NCI-H1436 (cell line): ENCODE measurements at places on chromosomes 4 and X.

DNA sequence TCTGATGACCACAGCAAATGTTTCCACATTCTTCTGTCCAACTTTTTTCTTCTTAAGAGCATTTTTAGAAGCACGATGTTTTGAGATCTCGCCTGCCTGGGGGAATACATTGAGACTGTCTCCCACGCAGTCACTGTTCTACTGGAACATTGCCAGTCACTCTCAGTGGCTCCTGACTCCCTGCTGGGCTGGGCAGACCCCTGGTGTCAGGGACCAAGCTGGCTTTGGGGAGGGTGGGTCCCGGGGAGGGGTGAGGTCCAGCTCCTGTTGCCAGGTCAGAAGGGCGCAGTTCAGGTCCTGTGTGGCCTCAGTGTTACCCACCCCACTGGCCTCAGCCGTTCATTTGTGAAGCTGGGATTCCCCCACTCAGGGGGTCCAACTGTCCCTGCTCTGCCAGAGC lies 18.9 kb upstream of the ABLIM2 start:
- no peak for DNase-seq

GRCh38 chr4:123649250-123649644 lies 252.7 kb downstream of the SPRY1 start:
- no peak for DNase-seq

GRCh38 chrX:153774576-153775292 lies 6.1 kb upstream of the SRPK3 start:
- DNase-seq, result no peak

DNA sequence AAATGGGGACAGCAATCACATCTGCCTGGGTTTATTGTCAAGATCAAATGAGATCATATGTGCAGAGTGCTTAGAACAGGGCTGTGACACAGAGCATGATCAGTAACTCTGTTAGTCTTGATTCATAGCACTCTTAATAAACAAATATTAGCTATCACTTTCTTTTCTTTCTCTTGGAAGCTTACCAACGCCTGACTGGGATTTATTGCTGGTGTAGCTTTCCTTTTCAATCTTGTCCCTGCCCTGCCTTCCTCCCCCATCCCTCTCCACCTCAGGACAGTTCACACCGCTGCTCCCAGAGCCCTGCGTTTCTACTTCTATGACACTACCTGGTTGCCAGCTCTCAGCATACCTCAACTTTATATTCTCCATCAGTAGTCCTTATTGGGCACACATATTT lies 120.7 kb downstream of the LDB2 start:
- DNase-seq, result no peak

DNA sequence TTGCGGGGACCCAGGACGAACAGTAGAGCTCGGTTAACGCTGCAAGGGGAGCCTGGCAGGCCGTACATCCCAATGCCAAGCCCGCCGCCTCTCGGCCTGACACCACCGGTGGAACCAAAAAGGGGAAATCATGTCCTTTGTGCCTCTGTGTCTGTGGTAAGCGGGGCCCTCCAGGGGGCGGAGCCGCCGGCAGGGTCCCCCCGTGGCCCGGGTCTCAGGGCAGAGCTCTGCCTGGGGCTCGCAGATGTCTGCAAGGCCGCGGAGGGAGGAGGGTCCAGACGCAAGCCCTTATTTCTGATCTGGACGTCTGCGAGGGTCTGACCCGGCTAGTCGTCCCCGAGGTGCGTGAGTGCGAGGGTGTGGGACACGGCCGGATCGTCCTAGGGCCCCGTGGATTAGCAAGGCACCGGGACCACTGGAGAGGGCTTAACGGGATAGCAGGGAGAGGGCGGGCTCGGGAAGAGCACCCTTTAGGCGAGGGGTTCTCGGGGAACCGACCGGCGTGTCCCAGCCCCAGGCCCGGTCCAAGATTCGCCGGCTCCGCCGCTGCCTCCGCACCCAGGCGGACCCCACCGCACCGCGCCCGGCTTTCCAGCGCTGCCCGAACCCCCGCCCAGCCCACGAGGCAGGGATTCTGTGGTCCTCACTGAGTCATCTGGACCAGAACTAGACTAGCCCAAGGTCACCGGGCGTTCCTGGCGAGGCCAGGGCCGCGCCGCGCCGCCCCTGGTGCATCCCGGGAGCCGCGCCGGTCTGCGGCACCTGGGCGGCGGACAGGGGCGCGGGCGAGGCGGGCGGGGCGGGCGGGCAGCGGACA lies 863 bp upstream of the FAM193A start:
- DNase-seq, result no peak

GRCh38 chr4:164440199-164440598 lies 313.7 kb upstream of the SMIM31 start:
- DNase-seq, result no peak

DNA sequence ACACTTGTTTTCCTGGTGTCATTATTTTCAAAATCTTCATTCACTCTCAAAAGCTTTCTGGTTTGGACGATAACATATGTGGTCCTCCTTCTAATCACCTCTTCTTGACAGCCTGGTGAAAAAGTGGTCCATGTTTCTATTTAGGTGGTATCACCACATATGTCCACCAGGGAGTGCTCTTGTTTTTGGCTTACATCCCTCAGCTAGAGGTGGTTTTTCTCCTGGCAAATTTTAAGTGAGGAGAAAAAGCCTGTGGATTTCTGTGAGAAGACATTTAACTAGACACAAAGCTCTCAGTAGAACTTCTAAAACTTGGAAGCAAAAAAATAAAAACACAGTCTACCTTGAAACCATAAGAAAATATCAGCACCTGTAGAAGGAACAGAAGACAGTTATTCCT lies 58.0 kb upstream of the FRMPD4 start:
- DNase-seq, result no peak

DNA sequence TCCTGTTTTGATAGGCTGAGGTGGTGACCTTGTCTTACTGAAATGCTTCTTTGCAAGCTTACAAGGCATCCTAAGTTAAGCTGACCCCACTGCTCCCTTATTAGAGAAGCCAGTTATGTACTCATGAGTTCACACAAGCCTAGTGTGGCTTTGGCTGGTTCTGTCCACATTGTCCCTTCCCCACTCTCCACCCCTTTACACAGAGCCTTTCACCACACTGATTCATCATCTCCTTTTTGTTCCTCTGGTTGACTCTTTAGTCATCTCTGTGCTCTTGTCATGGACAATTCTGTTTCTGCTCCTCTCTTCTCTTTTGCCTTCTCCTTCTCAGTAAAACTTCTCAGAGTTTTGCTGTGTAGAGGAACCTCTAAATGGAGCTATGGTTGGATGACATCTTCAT lies 4.9 kb downstream of the CHRNA9 start:
- no peak for DNase-seq

GRCh38 chr4:52604215-52604614 lies 54.9 kb downstream of the USP46 start:
- DNase-seq, result no peak
